Stimulated activated CD8-positive, alpha-beta memory T cell treated with anti-CD3 and anti-CD28 coated beads, Interleukin-2, amount 100 ng/mL, for 1 hour (primary cell): ENCODE measurements at places on chromosomes 12 and 14.

DNA sequence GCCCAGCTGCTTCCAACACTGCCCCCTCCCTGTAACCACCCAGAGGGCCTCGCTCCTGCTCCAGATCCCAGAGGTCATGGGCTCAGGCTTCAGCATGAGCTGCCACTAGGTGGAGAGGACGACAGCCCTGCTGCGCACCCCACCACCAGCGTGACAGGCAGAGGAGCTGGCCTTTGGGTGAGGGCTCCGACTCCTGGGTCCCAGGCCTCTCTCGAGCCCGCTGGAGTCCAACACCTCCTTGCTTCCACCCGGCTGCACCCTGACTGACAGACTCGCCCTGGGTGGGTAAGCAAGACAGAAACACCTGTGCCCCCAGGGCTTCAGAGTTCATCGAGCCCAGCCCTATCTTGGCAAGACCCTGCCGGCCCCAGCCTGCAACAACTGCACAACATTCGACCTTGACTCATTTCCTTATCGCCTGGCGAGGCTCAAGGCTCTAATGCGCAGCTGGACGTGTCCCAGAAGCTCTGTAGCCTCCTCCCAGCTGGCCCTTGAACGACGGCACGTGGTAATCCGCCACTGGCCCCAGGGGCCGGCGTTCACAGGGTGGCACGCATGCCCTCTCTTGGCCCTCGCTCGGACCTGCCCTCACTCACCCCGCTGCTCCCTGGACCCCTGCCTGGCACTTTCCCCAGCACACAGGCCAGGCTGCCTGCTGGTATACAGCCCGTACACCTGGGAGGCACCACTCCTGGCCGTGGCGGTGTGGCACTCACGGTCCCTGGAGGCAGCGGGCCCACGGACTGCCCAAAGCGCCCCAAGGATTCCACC, 28.0 kb downstream of the VPS37B start:
- no peak for DNase-seq

DNA sequence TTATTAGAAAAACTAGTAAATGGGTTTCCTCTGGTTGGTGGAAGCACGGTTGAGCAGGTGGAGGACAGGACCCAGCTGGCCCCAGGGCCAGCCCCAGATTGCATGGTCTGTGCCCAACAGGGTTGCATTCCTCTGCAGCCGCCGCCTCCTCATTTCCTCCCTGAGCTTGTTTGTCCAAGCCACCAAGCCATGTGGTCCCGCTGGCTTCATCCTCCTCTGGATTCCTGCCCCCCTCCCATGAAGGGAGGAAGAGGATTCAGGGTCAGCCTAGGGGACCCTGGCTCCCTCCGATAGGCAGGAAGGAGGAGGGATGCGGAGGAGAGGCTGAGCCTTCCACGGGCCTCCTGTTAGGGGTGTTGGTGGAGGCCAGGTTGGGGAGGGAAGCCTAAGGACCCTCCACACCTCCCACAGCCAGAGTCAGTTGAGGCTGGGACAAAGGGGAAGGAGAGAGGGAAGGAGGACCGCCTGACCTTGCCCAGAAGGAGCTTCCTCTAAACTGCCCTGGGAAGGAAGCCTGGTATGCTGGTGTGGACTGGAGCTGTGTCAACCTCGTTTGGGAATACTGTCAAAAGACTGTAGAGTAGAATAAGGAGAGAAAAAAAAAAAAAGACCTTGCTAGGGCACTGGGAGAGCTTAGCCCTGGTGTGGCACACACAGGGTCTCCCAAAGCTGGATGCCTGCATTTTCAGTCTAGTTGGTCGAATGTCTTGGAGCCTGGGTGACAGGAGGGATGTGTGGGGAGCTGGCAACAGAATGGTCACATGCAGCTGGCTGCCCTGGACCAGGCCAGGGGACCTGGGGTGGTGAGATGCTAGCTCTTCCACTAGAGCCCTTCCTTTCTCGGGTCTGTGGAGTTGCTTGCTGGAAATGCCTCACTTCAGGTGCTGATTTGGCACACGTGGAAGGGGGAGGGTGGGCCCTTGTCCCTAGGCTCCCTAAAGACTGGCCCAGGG, 42.4 kb downstream of the PLEKHG3 start:
- no peak for DNase-seq

- no peak for DNase-seq
Observed at GRCh38 chr14:90341784-90342183, 10.0 kb upstream of the NRDE2 start.

DNA sequence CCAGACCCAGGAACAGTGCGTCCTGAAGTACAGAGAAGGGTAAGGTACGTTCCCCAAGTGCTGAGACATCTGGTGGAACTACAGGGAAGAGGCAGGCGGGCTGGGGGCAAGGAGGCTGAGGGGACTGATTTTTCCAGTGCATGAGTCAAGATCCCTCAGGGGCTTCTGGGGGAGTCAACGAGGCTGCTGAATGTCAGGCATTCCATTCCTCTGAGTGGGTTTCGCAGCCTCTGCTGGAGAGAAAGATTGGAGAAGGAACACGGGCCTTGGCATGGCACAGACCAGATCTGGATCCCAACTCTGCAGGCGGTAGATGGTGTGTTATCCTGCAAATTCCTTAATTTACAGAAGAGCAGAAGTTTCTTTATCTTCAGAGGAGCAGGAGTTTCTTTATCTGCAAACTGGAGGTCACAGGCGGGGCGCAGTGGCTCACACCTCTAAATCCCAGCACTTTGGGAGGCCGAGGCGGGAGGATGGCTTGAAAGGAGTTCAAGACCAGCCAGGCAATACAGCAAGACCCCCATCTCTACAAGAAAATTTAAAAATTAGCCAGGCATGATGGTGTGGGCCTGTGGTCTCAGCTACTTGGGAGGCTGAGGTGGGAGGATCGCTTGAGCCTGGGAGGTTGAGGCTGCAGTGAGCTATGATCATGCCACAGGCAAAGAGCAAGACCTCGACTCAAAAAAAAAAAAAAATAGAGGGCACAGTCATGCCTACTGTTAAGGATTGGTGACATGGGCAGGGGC, 132.6 kb upstream of the MAP1LC3B2 start:
- no peak for DNase-seq

DNA sequence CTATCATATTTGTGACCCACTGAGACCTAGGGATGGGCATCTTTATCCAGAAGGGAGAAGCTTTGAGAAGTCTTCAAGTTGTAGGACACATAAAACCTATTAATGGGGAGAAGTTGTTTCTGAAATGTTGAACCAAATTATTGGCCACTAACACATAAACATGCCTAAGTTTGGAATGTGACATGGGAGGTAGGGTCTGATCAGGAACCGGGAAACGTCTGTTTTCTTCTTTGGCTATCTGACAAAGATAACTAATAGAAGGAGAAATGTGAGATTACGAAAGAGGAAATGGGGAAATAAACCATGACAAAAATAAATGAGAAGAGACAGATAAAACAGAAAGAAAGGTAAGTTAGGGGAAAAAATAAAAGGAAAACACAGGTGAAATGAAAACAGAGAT, 425.2 kb downstream of the EGLN3 start:
- no peak for DNase-seq

DNA sequence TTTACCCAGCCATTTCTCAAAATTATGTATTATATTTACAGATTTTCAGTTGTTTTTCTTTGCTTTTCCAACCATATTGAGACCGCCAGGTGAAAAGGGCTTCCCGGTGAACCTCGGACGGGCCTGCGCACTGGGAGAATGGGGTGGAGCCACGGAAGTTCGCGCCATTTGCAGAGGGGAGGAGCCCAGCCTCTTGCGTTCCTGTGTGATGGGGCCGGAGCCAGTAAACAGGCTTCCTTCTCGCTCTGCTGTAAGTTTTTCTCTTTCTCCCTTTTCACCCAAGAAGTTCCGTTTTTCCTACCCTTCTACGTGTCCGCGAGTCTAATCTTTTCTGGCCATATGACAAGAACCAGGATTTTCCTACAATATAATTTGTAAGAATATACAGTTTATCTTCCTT, 1108.8 kb upstream of the SEL1L start:
- no peak for DNase-seq

GRCh38 chr12:5581019-5581418, 149.1 kb downstream of the NTF3 start:
- no peak for DNase-seq

GRCh38 chr14:24342889-24343288, 3.1 kb upstream of the RIPK3 start:
- DNase-seq = no peak

GRCh38 chr12:107443320-107444090, 242.1 kb upstream of the PWP1 start:
- no peak for DNase-seq

GRCh38 chr14:35085441-35085840, 36.3 kb downstream of the PPP2R3C start:
- no peak for DNase-seq

- DNase-seq = no peak
Observed at GRCh38 chr12:27505761-27506160, 18.2 kb upstream of the PPFIBP1 start.

DNA sequence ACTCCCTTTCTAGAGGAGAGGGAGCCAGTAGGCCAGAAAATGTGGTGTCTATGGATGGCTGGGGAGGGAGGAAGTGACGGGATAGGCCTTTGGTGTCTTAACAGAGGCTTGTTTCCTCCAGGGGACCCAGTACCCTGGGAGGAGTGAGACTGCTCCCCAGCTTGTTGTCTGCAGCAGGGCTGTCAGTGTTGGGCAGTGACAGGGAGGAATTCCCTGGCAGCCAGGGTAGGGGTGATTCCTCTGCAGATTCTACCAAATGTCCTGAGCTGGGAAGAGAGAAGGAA, 64.0 kb downstream of the GALNT16 start:
- no peak for DNase-seq

DNA sequence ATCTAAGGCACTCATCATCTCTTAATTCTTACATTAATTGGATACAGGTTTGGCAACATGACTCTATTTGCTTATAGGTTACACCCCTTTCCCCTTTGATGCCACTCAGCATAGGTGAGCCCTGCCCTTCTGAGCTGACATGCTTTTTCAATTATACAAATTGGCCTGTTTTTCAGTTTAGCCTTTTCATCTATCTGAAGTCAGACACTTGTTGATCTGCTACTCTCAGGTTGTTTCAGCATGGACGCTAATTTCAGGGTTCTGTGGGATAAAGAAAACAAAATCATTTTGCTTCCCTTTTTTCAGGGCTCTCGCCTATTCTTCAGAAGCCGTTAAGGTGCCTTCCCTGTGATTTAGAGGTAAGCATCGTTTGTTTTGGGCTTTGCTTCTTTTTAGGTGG, 55.3 kb downstream of the DACT1 start:
- DNase-seq = no peak

DNA sequence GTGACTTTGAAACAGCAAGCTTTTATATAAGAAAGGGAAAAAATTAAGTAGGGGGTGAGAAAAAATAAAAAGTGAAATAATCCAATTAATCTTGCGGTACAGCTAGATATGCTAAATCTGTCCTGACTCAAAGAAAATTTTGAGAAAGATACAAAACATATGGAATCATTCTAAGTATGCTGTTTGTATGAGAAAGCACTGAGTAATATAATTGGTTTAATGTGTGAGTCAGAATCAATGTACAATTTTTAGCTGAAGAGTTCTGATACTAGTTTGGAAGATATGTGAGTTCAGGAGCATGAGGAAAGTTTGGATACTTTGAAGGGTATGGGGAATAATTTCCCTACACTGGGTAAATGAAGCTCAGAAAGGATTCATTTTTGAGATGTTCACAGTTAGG, 190.9 kb upstream of the RASSF8 start:
- DNase-seq = no peak

GRCh38 chr12:49388682-49389386, 21.6 kb downstream of the SPATS2 start:
- peak; percentile 42 for DNase-seq

DNA sequence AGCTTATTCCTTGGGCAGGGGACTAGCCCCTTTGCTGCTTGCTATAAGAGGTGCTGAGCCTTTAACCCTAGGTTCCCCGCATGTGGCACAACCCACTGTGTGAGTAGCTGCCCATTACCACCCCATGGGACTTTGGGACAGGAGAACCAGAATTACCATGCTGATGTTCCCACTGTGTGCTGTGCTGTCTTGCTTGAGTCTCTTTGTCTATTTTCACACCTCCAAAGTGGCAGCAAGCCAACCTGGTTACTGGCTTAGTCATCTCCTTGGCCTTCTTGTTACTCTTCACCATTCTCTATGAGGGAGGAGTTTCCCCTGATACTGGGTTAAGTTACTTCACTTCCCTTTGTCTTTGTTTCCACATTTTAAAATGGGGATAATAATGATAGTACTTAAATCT, 73.4 kb upstream of the ETV6 start:
- no peak for DNase-seq

DNA sequence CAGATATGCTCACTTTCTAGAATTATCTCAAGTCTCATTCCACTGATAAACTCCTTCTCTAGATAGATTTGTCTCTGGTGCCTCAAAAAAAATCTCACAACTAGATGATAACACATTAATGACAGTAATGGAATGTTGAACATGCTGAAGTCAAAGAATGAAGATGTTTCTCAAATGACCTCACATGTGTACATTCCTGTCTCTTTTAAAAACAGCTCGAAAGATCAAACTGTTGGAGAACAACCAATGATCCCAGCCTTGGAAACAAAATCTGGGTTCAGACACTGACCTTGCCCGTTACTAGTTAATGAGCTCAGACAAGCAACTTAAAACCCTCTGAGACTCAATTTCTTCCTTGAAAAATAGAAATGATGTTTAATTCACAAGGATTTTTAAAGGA, 44.7 kb upstream of the KCNJ8 start:
- DNase-seq = no peak

DNA sequence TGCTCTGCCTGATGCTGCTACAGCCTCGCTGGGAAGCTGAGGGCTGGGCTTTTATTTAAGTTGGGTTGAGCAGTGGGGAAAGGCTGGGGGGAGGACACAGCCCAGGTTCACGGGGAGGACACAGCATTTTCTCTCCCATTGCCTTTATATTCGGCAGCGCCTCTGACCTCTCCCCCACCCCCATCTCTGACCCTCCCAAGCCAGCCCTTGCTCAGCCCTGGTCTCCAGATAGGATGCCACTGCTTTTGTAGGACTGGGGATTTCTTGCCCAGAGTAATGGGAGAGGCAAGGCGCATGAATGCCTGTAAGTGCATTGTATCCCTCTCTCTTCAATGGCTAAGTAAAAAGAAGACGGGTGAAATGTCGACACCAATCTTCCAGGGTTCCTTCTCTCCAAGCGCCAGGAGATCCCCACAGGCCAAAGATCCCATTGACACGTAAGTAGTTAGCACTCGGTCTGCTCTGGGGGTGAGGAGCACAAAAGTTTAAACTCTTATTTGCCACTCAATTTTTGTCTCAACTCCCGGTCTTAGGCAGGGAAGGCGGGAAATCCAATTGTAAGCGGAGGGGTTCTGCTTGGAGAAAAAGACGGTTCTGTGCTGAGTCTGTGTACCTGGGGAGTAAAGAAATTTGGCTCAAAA, 4.6 kb downstream of the HOXC4 start:
- DNase-seq = no peak

- no peak for DNase-seq
Observed at GRCh38 chr12:46179693-46180452, 89.0 kb downstream of the SLC38A1 start.

GRCh38 chr12:107014055-107014454, 27.1 kb upstream of the MTERF2 start:
- no peak for DNase-seq
